GM03348 (cell line): ENCODE measurements at places on chromosomes 12 and 14.

GRCh38 chr14:94560751-94561655, at the start of gene SERPINA4:
TSS of gene SERPINA4 (plus strand) at chr14:94561442. CDS start at chr14:94563483, 2,041 bp downstream.
- DNase-seq, result no peak

- no peak for DNase-seq
Measured at GRCh38 chr12:45977620-45978019, 12.8 kb downstream of the SCAF11 start.

GRCh38 chr14:50364792-50365191, 31.9 kb downstream of the CDKL1 start:
- no peak for DNase-seq

DNA sequence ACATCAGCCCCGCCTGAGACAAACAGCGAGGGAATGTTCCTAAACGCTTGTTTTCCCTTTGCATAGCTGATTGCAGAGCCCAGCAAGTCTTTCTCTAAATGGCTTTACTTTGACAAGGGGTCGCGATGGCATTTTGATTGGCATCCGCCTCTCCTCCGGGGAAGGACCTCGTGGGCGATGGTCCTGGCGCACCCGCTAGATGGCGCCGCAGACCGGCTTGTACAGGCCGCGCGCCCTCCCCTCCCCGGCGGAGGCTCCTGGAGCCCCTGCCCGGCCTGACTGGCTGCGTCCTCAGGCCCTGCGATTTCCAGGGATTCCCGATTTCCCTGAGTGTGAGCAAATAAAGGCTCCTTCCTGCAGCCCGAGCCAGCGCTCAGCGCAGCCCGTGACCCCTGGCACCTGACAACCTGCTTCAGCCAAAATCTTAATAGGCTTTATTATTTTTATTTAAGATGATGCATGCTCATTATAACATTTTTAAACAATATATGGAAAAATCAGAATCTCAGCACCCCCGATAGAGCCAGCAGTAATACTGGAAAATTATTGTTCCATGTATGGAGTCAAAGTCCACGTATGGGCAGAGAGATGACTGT, 468.3 kb downstream of the AACS start:
- peak; percentile 19 for DNase-seq

- DNase-seq, result no peak
Measured at GRCh38 chr14:84401631-84402030, 1128.3 kb upstream of the FLRT2 start.

DNA sequence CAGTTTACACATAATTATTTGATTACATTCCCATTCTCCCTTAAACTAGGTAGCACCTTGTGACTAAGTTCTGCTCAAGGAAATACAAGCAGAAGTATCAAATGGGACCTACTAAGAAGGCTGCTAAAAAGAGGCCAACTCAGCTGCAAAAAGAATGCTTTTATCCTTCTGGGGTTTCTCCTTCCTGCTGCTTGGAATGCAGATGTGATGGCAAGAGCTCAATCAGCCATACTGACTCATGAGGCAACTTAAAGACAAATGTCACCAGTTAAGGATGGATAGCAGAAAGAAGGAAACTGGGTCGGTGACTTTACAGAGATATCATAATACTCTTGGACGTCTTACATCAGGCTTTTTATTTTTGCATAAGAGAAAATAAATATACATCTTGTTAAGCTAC, 38.0 kb upstream of the RAP1B start:
- DNase-seq, result peak; percentile 11

DNA sequence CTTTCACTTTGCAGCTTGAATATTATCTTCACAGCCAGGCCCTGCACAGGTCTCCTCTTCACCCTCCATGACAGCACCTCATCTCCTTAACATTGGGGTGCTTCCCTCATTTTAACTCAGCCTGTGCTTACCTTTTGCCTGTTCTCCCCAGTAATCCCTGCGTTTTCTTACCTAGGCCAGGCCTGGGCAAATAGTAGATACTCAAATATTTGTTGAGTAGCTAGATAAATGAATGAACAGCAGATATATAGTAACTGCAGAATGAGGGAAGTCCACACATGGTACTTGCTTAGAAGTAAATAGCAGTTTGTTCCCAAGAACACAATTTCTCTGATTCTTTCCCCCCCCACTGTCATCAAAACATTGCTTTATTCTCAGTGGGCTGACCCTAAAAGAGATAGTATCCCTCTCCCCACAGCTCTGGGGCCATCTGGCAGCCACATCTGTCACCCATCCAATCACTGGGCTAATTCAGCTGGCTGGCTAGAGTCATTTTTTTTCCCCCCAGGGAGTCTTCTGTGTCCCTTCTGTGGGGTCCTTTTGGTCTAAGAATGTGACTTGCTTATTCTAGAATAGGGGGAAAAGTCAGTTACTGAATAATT, 43.2 kb downstream of the APPL2 start:
- DNase-seq, result no peak

- no peak for DNase-seq
Measured at GRCh38 chr12:13256692-13257045, 60.1 kb downstream of the EMP1 start.

GRCh38 chr14:79896009-79896408, 315.3 kb downstream of the DIO2 start:
- DNase-seq, result peak; percentile 51

- DNase-seq, result no peak
Measured at GRCh38 chr12:51779876-51780275, 68.6 kb downstream of the FIGNL2 start.

DNA sequence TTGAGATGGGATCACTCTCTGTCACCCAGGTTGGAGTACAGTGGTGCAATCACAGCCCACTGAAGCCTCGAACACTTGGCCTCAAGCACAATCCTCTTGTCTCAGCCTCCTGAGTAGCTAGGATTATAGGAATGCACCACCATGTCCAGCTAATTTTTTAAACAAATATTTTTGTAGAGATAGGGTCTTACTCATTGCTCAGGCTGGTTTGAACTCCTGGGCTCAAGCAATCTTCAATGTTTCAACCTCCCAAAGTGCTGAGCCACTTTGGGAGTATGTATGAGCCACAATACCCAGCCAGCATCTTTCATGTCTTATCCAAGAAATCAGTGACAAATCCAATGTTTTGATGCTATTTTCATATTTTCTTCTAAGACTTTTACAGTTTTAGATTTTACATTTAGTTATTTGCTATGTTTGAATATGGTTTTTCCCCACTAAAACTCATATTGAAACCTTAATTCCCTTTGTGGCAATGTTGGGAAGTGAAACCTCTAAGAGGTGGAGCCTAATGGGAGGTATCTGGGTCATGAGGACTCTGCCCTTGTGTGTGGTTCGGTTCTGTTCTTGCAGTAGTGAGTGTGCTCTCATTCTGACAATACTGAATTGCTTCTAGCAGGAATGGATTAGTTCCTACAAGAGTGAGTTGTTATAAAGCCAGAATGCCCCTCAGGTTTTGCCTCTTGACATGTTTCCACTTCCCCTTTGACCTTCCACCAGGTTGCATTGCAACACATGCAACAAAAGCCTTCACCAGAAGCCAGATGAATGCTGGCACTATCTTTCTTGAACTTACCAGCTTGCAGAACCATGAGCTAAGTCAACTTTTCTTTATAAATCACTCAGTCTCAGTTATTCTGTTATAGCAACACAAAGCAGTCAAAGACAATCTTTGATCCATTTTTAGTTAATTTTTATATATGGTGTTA, 80.8 kb upstream of the AMIGO2 start:
- no peak for DNase-seq

DNA sequence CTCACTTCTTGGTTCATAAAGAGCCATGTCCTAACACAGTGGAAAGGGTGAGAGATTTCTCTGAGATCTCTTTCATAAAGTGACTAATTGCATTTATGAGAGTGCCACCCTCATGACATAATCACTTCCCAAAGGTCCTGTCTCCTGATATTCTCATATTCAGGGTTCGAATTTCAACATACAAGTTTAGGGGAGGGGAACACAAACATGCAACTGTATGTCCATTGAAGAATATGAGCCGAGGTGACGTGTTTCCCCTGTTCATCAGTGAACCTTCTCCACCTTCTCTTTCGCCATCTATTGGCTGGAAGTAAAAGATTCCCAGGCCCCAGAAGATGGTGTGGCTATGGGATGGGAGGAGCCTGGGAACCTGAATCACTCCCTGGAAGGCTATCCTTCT, 354.2 kb upstream of the ATP2B1 start:
- no peak for DNase-seq

DNA sequence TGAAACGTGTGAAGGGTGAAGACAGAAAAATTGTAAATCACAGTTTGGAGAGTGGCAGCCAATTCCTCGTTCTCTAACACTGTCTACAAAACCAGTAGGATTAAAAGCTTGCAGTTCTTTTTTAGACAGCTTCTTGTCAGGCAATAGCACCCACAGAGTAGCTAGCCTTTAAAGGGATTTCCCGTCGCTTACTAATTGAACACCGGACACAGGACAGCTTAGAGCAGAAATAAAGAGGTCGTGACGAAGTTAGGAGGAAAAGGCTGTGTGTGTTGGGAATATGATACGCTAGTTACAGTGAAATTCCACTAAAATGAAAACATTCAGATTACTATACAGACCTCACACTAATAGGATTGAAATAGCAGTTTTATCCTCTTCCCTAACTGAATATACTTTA, 149.1 kb upstream of the FLRT2 start:
- peak; percentile 6 for DNase-seq

DNA sequence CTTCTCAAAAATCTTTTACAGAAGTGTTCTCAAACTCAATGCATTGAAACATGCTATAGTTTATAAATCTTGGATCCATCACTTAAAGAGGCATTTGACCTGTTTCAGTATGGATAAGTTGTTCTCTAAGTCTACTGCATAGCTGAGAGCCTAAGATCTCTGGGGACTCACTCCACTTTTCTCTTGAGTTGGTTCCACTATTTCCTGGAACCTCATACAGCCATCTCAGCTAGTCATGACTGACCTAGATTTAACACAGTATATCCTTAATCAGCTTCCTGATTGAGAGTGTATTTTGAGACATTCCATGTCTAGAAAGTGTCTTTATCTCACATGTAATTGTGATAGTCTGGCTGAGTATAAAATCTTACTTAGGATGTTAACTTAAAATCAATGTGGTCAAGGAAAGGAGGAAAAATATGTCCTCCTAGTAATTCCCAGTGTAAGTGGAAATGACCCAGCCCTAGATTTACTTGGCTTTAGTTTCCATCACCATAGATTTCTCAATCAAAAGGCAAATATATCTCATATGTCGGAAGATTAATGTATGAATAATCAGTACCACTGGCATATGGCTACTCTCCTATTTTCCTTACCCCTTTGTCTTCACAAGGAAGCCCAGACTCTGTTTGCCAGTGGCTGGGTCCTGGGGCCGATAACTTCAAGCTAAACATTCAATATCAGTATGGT, 61.9 kb downstream of the KICS2 start:
- DNase-seq, result peak; percentile 31

DNA sequence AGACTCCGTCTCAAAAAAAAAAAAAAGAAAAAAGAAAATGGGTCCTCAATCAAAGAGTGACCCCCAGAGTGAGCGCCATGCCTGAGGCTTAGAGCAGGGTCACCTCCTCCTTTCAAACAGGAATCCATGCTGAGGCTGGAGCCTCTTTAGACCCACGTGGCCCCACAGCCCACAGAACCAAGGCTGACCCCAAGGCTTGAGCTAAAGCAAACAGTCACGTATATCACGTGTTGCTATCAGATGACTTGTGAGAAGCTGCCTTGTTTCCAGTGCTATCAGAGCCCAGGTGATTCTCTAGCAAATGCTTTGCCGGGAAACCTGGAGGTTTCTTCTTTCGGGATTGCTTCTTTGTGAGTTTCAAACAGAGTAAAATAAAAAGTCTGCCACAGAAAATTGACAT, 31.7 kb upstream of the DYNC1H1 start:
- DNase-seq, result no peak

DNA sequence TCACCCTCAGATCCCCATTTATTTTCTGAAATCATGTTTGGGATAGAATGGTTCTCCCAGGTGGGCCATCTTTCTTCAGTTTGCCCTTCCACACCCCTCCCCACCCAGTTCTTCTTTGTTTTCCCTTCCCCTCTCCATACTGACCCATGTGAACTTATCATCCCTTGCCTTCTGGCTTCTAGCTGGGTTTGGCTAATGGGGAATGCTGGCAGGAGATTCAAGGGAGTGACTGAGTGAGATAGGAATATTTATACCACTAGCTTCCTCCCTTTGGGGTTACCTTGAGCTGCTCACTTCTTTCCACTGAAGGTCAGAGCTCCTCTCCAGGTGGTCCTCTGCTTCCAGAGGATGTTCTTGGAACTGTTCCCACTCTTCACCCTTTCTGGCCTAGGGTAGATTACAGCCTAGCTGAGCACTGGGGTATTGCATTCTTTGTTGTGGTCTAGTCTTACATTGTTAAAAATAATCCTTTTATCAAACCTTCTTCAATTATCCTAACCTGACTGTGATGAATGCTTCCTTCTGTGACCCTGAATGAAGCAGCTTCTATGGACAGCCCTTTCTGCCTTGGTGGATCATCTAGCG, 88.3 kb upstream of the ATP2B1 start:
- no peak for DNase-seq

DNA sequence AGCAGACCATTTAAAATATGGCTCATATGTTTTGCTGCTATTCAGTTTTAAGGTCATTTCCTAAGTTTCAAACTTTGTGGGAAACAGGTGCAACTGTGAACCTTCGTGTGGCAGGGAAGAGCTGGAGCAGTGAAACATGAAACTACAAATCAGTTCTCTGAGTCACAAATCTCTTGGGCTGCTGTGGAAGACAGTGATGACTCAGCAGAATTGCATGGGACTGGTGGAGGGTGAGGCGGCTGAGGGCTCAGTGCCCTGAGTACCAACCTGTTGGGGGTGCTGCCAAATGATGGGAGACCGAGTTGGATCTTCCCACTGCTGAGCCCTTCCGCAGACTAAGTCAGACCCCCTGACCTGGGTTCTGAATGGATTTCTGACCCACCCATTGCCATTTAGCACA, 8.4 kb upstream of the CALM1 start:
- DNase-seq, result peak; percentile 48
